ENCODE measurements at places on chromosomes 3 and 15. TPM values are rescaled to one million over a fixed set of nuclear protein-coding genes. Genes with fewer than 3 reads are reported as not detected.

The GOLGA8G gene
- polyA plus RNA-seq = 0.03 TPM

The FNDC3B gene
- 34.5 TPM for polyA plus RNA-seq

The SCN5A gene
- 0.09 TPM for polyA plus RNA-seq

The MYLK gene
- polyA plus RNA-seq = 18.3 TPM

The DNAJB11 gene
- 51.7 TPM for polyA plus RNA-seq

The TMEM108 gene
- not detected for polyA plus RNA-seq

The PHC3 gene
- 10.8 TPM for polyA plus RNA-seq

The SLC25A20 gene
- polyA plus RNA-seq = 13.1 TPM

The PLCL2 gene
- 2.1 TPM for polyA plus RNA-seq

The PRTG gene
- polyA plus RNA-seq = 5.9 TPM

The ROBO2 gene
- polyA plus RNA-seq = not detected

The SPSB4 gene
- polyA plus RNA-seq = 0.05 TPM

The GOLGA8B gene
- 50.2 TPM for polyA plus RNA-seq

The ANKUB1 gene
- polyA plus RNA-seq = not detected

The COL6A5 gene
- not detected for polyA plus RNA-seq

The ZSCAN2 gene
- 17.2 TPM for polyA plus RNA-seq

The STXBP5L gene
- polyA plus RNA-seq = not detected

The HYKK gene
- polyA plus RNA-seq = 5.7 TPM

The GRK7 gene
- not detected for polyA plus RNA-seq

The LIPH gene
- 6.9 TPM for polyA plus RNA-seq

The ADCY5 gene
- 0.46 TPM for polyA plus RNA-seq

The ACTRT3 gene
- 3.3 TPM for polyA plus RNA-seq

The SLC28A1 gene
- 0.06 TPM for polyA plus RNA-seq

The DNAJC13 gene
- polyA plus RNA-seq = 16.6 TPM

The MCF2L2 gene
- polyA plus RNA-seq = not detected

The ADAMTS9 gene
- polyA plus RNA-seq = 0.68 TPM

The KCNMB2 gene
- not detected for polyA plus RNA-seq

The BCHE gene
- polyA plus RNA-seq = 2.1 TPM

The STRIT1 gene
- polyA plus RNA-seq = not detected

The CX3CR1 gene
- polyA plus RNA-seq = 0.04 TPM

The EPHB1 gene
- 0.21 TPM for polyA plus RNA-seq

The HRG gene
- polyA plus RNA-seq = not detected

The SLCO2A1 gene
- polyA plus RNA-seq = not detected

The AGBL1 gene
- not detected for polyA plus RNA-seq
